ENCODE measurements at places on chromosomes 2 and 18. TPM values are rescaled to one million over a fixed set of nuclear protein-coding genes. Genes with fewer than 3 reads are reported as not detected.

GRCh38 chr2:13193075-13193474 is 476.3 kb downstream of the TRIB2 start:
- DNase-seq: no peak

DNA sequence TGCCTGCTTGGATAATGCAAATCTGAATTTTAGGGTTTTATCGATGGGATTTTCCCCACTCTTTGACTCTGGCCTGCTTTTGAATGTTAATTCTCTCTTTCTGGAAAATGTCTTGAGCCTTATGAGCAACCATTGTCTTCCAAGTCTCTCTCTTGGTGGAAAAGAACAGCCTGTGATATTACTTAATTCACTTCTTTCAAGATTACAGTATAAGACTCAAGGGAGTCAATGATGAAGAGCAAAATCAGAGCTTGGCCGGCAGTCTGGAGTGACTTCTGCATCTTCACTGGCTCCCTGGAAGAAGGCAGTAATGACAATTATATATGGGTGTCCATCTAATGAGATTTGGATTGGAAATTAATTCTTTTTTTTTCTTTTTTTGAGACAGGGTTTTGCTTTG is 122.9 kb upstream of the ZEB2 start:
- no peak for DNase-seq

GRCh38 chr18:78904179-78904531 is 75.5 kb upstream of the SALL3 start:
- no peak for DNase-seq

DNA sequence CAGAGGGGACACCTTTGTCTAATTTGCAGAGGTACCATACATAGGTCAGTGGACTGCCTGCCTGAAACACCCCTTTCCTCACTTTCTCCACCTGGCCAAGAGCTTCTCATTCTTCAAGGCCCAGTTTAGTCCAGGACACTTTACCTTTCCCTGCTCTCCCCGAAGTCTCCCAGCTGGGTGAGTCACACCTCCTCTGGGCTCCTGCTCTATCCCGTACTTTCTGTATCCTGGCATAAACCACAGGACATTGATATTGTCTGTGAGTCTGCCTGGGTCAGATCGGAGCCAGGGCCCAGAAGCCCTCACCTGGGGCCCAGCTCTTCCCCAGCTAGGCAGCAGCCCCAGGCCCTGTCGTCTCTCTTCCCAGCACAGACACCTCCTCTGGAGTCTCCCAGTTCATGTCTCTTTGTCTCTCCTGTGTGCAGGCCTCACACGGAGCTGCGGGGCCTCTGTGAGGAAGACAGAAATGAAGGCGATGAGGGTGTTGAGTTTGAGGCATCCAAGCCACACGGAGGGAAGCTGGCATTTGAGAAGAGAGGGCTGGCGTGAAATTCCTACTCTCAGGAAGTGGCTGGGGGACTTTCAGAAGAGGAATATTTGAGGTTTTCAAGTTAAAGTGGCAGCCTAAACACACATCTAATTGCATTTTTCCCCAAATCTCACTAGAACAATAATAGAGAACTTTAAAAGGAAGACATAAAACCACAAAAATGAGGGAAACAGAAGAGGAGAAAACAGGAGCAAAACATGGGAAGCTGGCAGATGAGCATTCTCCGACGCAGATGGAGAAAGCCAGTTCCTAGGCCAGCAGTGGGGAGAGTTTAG is 79.6 kb upstream of the LAPTM4A start:
- DNase-seq: no peak

DNA sequence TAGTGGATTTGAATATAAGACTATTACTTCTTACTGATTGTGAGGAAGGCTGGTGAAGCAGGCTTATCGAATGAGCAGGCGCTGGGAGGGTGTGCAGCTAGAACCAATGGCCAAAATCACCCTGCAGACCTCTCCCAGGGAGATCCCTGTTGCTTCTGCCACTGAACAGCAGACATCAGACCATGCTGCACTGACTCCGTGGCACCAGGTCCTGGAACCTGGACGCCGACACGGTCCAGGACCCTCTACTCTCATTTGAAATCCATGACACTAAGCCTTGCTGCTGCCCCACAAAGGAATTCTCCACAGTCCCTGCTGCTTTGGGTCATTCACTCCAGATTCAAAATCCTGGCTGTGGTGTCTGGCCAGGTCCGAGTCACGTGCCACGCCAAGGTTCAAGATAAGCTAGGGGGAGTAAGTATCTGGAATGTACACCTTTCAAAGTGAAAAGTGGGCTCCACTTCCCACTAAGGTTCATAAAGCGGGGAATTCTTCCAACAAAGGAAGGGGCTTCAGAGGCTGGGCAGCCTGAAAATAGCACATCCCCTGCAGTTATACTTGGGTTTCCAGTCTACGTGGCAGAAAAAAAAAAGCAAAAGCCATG is 9.0 kb upstream of the YWHAQ start:
- DNase-seq: no peak

ASPRV1 gene
- total RNA-seq: 0.65 TPM

TSN gene
- total RNA-seq: 58.1 TPM

All from activated CD8-positive, alpha-beta T cell treated with anti-CD3 and anti-CD28 coated beads for 36 hours (primary cell).